Upper lobe of right lung (tissue), 1 donor: ENCODE measurements at places on chromosomes 1 and 21.

GRCh38 chr1:86150553-86151055 lies 6.0 kb downstream of the COL24A1 start:
- no peak overlapping the region for H3K4me3 ChIP-seq
- H3K36me3 ChIP-seq, result no peaks in the 10 kb centered on the region

- no peaks in the 10 kb centered on the region for H3K36me3 ChIP-seq
- H3K27ac ChIP-seq, result no peak overlapping the region
- no peak for DNase-seq
- no peaks in the 10 kb centered on the region for H3K27me3 ChIP-seq
- peaks cover 9% of the 10 kb centered on the region for H3K4me1 ChIP-seq
- H3K4me3 ChIP-seq, result no peak overlapping the region
Measured at GRCh38 chr1:119603695-119604094, 44.4 kb downstream of the ZNF697 start.

- H3K4me1 ChIP-seq, result peaks cover 51% of the 10 kb centered on the region
- DNase-seq, result peak; percentile 99
- no peaks in the 10 kb centered on the region for H3K36me3 ChIP-seq
- peak overlapping the region; percentile 88 for H3K27ac ChIP-seq
Measured at GRCh38 chr1:2133039-2133878, 61.3 kb downstream of the FAAP20 start.

DNA sequence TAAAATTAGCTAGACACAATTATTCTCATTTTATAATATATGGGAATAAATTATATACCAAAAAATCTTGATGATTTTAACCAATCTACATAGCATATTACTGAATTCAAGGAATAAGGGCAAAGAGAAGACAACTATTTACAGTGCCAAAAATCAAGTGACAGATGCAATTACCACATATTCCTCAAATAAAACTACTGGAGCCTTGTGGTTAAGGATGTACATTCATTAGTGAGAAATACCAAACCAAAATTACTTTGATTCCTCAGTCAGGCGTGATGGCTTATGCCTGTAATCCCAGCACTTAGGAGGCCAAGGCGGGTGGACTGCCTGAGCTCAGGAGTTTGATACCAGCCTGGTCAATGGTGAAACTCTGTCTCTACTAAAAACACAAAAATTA lies 68.8 kb upstream of the RBM34 start:
- H3K27me3 ChIP-seq, result no peaks in the 10 kb centered on the region
- DNase-seq, result no peak
- no peaks in the 10 kb centered on the region for H3K4me1 ChIP-seq
- no peak overlapping the region for H3K27ac ChIP-seq
- no peak overlapping the region for H3K4me3 ChIP-seq

- H3K27me3 ChIP-seq, result no peaks in the 10 kb centered on the region
- no peaks in the 10 kb centered on the region for H3K36me3 ChIP-seq
- H3K4me3 ChIP-seq, result no peak overlapping the region
- H3K4me1 ChIP-seq, result no peaks in the 10 kb centered on the region
- no peak overlapping the region for H3K27ac ChIP-seq
- DNase-seq, result no peak
Measured at GRCh38 chr1:159790237-159790917, 9.6 kb downstream of the DUSP23 start.
